Stimulated activated naive CD4-positive, alpha-beta T cell (primary cell): ENCODE measurements at places on chromosomes 12 and 14.

GRCh38 chr14:91834571-91834970 is 32.8 kb downstream of the TC2N start:
- no peak for DNase-seq

- DNase-seq: no peak
Observed at GRCh38 chr12:53227836-53228235, 4.2 kb downstream of the RARG start.

GRCh38 chr12:56257071-56257470 is 1.1 kb downstream of the ANKRD52 start:
- no peak for DNase-seq

DNA sequence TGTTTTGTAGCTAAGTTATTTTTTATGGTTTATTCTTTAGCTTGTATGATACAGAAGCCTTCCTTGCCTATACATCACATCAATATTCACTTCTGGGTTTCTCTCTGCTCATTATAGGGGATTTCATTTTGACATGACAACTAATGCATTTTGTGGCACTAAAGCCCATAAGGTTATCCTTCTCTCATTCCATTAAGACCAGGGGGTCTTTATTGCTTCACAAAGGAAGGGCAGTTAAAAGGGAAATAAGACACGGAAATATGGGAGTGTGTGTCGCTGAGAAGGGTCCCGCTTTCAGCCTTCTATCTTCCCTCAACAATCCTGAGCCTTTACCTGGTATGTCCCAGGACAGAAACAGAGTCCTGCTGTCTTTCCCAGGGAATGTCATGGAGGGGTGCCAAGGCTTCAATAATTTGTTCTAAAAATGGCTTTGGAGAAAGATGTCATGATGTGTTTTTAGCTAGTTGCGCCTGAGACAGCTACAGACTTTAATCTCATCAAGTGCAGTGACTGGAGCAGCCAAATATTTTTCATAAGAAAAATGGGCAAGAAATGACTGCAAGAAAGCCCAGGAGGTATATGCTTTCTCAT is 1145.4 kb upstream of the TMEM132C start:
- DNase-seq: no peak

DNA sequence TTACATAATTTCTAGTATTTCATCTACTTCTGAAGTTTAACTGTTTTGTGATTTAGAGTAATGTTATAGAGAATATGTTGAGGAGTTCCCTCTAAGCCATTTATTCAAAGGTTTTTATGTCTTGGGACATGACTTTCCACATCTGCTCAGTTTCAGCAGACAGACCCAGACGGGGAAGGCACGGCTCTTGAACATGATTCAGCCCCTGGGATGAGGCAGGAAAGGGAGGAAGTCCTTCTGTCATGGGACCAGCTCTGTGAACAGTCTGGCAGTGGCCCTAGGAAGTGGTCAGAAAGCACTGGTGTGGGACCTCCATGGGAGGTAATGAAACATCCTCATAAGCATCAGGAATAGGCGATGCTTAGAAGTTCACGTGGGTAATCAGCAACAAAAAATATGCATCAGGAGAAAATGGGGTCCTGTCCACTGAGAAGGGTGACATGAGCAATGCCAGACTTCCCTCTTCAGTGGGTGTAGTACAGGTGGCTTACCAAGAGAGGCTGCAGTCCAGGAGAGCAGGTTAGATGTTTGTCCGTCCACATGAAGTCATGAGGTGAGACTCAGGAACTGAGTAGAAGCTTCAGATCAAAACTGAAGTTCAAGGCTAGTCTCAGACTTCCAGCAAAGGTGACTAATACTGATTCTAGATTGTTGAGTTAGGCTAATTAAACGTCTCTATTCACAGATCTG is 248.5 kb downstream of the IPO8 start:
- no peak for DNase-seq

GRCh38 chr12:14773685-14774073 is 29.6 kb downstream of the WBP11 start:
- DNase-seq: no peak

DNA sequence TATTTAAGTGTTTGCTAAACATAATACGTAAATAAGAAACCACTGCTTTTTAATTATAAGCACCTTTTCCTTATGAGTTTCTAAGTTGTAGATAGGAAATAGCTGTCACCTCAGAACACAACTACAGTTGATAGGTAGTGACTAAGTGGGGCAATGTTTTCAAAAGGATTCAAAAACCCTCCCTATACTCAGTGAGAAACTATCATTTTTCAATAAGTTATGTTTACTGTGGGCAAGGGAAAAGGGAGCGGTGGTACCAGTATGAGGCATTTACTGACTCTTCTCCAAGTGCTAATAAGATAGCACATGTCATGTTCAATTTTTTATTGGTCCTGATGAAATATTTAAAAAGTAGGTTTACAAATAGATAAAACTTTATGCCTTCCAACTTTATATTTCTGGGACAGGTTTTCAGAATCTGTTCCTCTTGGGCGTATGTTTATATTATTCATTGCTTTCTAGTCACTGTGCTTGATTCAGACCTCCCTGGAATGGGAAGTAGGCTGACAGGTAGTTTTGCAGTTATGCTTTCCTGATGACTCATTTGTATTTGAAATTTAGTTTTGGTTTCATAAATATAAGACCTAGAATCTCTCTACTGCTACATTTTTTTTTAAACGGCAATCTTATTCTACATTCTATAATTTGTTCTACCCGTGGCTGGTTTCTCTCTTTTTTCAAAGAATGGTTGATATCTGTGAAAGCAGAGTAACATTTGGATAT is 153.1 kb downstream of the TMEM117 start:
- DNase-seq: no peak

GRCh38 chr12:41908206-41908605 is 236.5 kb downstream of the GXYLT1 start:
- DNase-seq: no peak

DNA sequence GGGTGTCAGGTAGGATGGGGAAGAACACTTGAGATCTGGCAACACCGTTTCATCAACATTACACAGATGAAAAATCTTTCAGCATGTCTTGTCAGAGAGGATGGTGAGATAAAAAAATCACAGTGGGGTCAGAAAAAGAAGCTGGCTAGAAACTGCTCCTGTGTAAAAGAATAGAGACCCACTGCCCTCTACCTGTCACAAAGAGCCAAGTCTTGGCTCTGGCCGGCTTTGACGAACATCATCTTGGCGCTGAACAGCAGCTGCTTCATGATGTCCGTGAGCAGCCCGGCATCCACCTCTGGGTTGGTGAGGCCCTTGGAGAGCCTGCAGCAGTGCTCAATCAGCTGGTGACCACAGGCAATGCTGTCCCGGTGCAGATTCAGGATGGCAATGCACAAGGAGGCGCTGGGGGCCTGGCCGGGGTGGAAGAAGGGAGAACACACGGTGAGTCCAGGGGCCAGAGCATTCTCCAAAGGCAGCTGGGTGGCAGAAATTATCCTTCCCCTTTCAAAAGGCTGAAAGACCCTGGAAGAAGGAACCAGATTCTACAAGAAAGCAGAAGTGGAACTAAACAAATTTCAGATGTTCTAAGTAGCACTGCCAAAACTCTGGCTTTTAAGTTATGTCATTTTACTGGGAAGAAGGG is 50.2 kb downstream of the ZFYVE26 start:
- DNase-seq: no peak

DNA sequence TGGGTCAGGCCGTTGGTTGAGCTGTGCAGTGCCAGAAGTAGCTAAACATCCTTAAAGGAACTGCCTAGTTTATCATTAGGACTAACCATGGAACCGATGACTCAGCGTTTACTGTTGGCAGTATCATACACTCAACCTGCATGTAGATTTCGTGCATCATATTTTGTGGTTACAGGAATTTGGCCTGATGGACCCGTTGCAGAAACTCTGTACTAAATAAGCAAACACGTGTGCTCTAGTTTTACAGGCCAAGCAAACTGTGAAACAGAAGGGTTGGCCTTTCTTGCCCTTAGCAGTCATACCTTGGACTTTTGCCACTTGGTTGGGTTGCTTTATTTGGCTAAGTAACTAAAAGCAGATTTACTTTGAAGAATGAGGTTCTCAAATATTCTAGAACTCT is 35.6 kb downstream of the DGLUCY start:
- no peak for DNase-seq

DNA sequence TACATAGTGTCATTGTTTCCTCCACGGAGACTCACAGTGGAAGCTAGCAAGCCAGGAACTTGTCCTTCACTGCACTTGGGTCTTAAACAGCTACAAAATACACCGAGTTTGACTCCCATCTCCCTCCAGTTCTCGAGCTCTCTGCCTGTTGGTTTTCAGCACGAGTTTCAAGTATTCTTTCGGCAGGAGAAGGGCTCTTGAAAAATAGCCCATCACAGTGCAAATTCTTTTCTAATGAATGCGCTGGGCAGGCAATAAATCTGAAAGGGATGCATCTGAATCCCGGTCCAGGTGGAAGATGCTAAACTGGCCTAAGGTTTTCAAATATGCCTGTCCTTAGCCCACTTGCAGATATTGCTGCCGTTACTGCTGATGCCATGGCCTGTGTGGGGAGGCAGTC is 173.9 kb downstream of the CACNA1C start:
- DNase-seq: no peak

- no peak for DNase-seq
Observed at GRCh38 chr12:106511365-106511764, 71.4 kb upstream of the RFX4 start.

- DNase-seq: no peak
Observed at GRCh38 chr12:18443768-18444437, 182.6 kb downstream of the PIK3C2G start.

GRCh38 chr14:70810621-70811020 is 1.3 kb upstream of the MAP3K9 start:
- no peak for DNase-seq

GRCh38 chr12:5733136-5733755 is 211.8 kb downstream of the ANO2 start:
- no peak for DNase-seq

GRCh38 chr12:29053567-29053966 is 95.5 kb upstream of the FAR2 start:
- no peak for DNase-seq

GRCh38 chr14:55957950-55958349 is 160.3 kb upstream of the PELI2 start:
- DNase-seq: no peak

DNA sequence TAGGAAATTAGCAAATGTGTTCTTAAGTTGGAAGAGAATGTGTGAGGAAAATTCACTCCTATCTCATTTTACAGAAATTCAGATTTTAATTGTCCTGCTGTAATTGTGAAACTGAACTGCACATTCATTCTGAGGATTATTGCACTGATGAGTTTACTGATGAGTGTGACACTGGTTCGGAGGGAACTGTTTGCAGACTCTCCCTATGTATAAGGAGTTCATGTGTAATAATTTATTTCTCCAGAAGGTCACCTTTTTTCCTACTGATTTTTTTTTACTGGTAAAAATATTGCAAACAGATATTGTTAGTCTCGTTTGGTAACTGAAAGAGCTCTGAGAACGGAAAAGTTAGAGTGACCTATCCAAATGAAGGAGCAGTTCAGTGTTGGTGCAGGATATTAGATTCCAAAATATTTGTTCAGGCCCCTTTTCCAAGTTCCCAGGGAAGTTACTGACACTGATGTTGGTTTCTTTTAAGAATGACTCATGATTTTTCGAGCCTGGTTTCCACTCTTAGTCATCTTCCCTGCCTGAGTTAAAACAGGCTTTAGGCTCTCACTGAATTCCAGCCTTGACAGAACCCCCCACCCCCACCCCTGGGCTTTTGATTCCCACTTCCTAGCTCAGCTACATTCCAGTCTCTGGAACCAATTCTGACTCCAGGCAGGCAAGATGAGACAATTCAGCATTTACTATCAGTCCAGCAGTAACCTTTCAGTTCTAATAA is 18.4 kb downstream of the ANO6 start:
- DNase-seq: no peak

DNA sequence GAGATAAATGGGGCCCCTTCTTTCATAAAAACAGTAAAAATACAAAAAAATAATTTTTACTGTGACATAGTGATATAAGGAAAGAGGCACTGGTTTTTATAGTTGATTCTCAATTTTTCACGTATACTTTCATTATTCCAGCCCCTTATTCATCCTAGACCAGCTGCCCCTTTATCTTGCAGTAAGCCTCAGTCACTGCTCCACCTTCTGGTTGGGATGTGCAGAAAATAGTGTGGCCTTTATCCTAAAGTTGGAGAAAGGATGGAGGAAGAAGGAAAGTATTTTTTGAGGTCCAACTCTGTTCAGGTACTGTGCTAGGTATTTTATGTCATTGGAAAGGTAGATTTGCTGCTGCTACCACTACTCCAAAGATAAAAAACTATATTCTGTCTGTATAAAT is 172.7 kb downstream of the ANO6 start:
- DNase-seq: no peak

DNA sequence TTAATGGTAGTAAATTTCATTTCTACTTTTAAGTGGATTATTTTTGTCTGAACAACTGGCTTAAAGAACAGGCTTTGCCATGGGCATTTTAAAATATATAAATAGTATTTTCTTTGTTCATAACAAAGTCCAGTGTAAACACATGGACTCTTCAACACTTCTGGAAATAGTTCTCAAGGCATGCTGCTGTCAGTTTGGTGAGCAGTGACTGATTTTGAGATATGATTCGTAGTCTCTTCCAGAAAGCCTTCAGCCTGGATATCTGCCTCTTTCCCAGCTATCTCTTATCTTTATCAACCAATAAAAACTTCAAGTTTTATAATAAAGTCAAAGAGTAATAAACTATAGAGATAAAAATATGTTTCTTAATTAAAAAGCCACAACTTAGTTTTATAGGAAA is 110.7 kb downstream of the NAV3 start:
- DNase-seq: no peak

GRCh38 chr12:100545092-100545491 is 28.4 kb upstream of the GAS2L3 start:
- no peak for DNase-seq

DNA sequence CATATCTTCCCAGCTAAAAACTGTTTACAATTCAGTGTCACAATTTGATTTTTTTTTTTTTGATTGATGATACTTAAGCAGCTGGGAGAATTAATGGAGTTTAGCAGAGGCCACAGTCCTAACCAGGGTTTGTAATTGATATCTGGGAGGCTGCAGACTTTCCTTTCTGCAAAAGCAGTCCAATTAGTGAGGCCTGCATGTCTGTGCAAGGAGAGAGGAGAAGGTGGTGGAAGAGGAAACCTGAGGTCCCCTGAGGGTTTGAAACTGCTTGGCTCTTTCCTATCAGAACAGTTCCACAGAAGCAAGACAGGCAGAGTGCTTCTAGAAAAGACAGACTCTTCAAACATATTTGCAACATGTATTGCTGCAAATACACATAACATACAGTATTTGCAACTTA is 160.8 kb upstream of the KRR1 start:
- DNase-seq: no peak

- no peak for DNase-seq
Observed at GRCh38 chr12:80925237-80925636, 12.5 kb downstream of the LIN7A start.
